ENCODE measurements at places on chromosomes 16 and 17.
A peak's percentile ranks its signal among the peaks of the same experiment; 100 is the strongest.

GRCh38 chr17:28081467-28081866, 39.0 kb downstream of the NLK start:
- DNase-seq: no peak

DNA sequence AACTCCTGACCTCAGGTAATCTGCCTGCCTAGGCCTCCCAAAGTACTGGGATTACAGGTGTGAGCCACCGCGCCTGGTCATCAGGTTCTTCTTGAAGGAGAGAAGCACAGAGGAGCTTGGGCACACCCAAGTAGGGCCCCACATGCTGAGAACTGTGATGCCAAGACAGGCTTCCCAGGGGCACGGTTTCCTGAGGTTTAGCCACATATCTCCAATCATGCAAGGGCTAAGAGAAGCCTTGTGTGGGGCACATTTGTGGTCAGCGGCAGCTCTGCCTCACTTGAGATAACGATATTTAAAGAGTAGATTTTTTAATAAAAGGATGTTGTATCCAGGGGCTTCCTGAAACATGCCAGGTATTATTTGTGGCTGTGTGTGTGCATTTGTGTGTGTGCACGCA, 46.9 kb downstream of the CUEDC1 start:
- DNase-seq: no peak

DNA sequence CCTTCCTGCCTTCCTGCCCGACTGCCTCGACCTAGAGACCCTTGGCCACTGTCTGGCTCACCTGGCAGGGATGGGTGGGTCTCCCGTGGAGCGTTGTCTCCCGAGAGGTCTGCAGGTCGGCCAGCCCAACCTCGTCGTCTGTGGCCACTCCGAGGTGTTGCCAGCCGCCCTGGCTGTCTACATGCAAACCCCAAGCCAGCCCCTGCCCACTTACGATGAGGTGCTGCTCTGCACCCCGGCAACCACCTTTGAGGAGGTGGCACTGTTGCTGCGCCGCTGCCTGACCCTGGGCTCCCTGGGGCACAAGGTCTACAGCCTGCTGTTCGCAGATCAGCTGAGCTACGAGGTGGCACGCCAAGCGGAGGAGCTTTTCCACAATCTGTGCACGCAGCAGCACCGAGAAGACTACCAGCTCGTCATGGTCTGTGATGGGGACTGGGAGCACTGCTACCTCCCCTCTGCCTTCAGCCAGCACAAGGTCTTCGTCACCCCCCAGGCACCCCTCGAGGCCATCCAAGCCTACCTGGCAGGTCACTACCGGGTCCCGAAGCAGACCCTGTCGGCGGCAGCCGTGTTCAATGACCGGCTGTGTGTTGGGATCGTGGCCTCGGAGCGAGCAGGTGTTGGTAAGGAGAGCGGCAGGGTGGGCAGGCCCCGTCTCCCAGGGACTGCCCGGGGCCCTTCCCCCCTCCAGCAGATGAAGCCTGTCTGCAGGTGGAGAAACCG, 75.1 kb upstream of the ENDOV start:
- no peak for DNase-seq

DNA sequence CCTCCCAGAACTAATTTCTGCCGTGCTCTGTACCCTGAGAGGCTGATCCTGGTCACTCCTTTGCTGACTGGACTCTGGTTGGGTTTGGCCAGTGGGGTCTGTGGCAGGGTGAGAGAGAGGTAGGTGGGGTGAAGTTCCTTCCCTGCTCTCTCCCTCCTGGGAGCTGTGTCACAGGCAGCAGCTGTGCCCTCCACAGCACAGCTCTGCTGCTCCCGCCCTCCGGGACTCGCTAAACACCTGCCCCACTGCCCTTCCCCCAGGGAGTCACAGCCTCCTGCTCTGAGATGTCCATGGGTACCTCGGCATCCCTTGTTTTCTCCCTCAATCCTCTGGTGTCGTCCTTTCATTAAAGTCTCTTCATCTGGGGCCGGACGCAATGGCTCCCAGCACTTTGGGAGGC, 66.4 kb downstream of the SRCIN1 start:
- no peak for DNase-seq

- DNase-seq: peak; percentile 59
These were observed 5.0 kb upstream of the SPIRE2 start for GRCh38 chr16:89823087-89823823.

DNA sequence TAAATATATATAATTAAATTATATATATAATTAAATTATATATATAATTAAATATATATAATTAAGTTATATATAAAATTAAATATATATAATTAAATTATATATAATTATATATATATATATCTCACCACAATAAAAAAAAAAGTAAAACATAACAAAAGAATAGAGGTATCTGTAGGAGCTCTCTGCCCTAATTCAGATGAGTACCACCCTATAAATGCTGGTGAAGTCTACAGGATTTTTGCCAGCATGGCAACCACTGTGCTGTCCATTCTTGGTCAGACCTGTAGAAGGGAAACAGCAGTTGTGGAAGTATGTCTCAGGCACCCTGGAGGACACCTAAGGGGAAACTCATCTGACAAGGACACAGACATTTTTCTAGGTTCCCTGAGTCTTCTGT, 259.7 kb downstream of the PRKCA start:
- DNase-seq: no peak

GRCh38 chr17:61378658-61379456, 20.8 kb upstream of the TBX2 start:
- no peak for DNase-seq

DNA sequence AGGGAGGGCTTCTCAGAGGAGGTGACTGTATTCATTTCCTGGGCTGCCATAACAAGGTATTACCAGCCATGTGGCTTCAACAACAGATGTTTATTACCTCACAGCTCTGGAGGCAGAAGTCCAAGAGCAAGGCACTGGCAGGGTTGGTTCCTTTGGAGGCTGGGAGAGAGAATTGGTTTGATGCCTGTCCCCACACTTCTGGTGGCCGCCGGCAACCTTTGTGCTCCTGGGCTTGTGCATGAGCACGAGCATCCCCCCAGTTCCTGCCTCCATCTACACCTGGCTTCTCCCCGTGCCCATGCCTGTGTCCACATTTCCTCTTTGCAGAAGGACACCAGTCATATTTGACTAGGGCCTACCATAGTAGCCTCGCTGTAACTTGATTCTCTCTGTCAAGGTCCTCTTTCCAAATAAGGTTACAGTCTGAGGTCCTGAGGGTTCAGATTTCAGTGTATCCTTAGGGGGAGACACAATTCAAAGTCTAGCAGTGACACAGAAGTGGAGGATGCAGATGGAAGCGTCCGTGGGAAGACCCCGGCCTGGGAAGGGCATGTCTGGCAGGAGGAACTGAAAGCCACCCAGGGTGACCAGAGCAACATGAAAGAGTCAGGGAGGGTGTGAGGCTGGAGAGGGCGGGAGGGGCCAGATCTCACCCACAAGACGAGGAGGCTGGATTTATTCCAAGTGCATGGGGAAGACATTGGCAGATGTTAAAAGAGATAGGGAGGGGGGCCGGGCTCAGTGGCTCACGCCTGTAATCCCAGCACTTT, 188.2 kb upstream of the HSBP1 start:
- DNase-seq: no peak

All from H1 (cell line).